ENCODE measurements at places on chromosomes 6 and 20.

- no peak for DNase-seq
These were observed 111.6 kb upstream of the TENT5A start for GRCh38 chr6:81864124-81864523.

- peak; percentile 25 for DNase-seq
These were observed 279.7 kb downstream of the KIF16B start for GRCh38 chr20:16293590-16293989.

DNA sequence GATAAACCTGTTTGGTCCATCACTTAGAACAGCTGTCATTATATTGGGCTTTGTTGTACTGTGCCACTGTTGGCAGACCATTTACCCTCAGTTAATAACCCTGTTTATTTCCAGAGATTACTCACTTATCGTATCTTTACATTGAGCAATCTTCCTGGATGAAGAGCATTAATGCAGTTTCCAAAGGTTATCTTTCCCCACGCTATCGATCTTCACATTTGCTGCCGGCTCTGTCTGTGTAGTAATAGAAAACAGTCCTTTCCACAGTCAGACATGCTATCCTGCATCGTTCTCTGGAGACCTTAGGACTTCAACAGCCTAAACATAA lies 27.4 kb downstream of the GHRH start:
- no peak for DNase-seq

GRCh38 chr6:39063526-39063925 lies 14.9 kb downstream of the GLP1R start:
- no peak for DNase-seq

DNA sequence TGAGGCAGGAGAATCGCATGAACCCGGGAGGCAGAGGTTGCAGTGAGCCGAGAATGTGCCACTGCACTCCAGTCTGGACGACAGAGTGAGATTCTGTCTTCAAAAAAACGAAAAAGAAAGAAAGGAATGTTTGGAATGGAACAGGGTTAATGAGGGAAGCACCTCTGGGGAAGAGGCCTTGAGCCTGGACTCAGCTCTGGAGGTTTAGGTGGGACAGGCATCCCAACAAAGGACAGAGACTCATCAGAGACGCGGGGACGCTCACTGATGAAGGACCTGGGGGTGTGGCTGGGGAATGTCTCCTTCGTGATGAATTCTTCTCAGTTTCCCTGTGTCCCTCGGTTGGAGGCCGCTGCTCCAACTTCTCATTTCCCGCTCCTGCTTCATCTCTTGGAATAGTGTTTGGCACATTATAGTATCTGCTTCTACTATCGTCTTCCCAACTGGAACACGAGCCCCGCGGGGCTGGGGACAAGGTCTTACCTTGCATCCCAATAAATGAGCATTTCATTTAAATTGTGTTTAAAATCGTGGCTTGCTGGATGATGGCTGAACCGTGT lies 27.6 kb downstream of the KIF25 start:
- DNase-seq, result no peak

- no peak for DNase-seq
These were observed 28.5 kb upstream of the ADGRF4 start for GRCh38 chr6:47669684-47670513.

DNA sequence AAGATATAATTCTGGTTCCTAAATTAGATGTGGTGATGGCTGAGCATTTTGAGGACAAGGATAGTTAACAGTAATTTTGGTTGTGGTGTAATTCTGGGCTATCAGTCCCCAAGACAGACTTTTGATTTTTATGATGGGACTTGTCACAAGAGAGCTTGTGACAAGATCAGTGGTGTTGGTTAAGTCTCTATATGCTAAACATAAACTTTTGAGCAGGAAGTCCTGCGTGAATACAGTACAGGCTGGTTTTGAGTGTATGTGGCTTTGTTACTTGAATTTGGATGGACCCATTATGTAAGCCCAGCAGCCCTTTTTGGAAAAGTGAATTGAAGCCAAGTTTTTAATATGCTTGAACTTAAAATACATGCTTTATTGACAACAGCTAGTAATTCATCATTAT lies 38.9 kb downstream of the HECA start:
- DNase-seq, result no peak

DNA sequence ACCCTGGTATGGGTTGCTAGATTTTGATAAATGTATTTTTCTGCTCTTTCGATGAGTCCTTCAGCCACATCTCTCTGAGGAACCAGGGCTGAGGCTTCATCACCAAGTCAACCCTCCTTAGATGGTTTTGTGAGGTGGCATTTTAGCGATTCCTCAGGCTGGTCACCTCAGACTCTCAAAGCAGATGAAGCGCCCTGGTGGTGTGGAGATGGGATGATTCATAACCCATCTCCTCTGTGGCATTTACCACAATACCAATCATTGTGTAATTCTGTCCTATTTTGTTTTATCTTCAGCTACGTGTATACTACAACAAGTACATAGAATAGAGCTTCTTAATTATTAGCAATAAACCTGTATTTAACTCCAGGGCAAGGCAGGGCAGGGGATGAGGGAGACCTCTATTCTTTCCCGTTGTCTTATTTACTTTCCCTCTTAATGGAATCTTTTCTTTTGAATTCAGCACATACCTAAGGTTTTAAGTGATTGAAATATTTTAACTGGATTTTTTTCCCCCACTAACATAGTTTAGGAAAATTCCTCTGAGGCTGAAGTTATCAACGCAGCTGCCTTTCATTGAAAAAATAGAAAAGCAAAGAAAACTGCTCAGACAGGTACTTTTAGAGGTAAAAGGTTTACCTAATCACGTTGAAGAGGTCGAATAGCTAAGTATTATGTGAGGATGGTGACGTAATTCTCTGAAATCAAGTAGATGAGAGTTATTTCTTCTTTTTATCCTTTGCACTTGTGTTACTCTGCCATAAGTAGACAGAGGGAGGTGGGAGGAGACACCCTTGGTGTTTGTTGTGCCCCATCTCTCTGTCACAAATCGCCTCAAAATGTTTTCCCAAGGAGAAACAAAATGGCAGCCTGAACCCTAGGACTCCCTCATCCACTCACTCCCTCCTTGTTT lies 57.4 kb upstream of the EDN3 start:
- DNase-seq, result no peak

- no peak for DNase-seq
These were observed 9.8 kb downstream of the RIMS4 start for GRCh38 chr20:44800391-44801046.

DNA sequence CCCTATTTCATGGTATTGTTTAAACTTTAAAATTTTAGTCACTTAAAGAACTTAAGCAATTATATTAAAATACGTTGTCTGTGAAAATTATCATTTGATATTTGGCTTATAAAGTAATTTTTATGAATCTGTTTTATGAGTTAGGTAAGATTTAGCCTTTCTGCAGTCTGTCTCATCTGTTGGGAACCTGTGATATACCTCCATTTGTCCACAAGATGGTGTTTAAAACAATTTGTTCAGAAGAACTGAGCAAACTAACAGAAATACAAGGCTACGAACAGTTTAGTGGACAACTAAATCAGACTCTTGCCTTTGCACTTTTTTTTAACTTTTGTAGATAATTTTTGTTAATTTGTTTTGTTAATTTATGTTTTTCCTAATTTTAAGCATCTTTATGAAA lies 92.4 kb downstream of the COL9A1 start:
- no peak for DNase-seq

DNA sequence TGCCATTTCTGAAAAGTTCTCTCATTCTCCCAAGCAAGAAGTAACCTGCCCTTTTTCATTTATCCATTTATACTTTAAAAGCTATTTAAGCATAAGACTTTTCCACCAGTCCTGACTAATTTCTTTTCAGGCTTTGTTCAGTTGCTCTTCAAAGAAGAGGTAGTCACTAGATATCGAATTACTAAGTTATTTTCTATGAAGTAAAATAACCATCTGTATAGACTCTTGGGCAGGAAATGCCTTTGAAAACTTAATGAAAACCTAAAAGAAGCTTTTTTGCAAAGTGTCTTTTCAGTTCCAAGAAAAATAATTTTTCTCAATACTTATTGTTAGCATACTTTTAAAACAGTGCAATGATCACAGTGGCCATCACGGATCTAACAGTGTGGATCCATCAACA lies 31.3 kb upstream of the LAMP5 start:
- no peak for DNase-seq

- DNase-seq, result no peak
These were observed 61.5 kb downstream of the SEL1L2 start for GRCh38 chr20:13928901-13929300.

GRCh38 chr6:104958178-104959025 lies 1.5 kb downstream of the LIN28B start:
- DNase-seq, result no peak

DNA sequence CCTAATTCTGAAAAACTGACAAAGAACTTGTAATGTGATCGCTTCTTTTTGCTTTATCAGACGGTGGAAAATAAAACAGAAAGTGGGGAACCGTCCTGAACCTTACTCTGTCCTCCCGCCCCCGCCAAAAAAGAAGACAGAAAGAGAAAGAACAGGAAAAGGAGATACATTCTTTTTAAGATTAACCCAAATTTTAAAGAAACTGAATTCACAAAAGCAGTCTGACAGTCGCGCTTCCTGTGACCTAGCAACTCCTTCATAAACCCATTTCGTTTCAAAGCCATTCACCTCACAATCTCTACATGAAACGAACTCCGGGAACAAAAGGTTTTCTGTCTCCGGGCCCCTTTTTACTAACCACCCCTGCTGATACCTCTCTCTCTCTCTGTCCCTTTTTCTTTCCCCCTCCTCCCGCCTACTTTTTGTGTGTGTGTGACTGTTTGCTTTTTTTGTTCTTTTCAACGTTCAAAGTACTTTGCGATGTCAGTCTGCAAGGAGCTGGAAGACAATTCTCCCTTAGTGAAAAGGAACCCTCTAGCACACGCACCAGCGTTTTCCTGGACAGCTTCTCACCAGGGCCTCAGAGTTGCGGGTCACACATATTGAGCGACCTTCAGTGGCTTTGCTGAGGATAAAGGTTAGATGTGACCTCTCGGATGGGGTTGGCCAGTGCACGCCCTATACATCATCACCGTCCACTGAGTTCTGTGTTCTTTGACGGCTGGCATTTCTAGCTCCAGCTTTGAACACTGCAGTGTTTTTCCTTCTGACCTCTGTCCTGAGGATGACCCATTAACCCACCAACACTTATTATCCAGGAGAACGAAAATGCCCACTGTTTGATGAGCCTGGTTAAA lies 530 bp upstream of the NEDD9 start:
- no peak for DNase-seq

GRCh38 chr20:24566656-24567055 lies 97.2 kb downstream of the SYNDIG1 start:
- DNase-seq, result no peak

GRCh38 chr6:159044899-159045727 lies at the start of gene TAGAP:
Gene TAGAP (minus strand): TSS chr6:159044991. CDS start chr6:159044146, 845 bp downstream.
- DNase-seq, result no peak

Measured in HS-5 (cell line).